ENCODE measurements at places on chromosomes 3 and 15.

GRCh38 chr3:135097276-135097946 lies 302.4 kb downstream of the EPHB1 start:
- DNase-seq, result no peak

GRCh38 chr3:150006794-150007193 lies 36.1 kb upstream of the PFN2 start:
- no peak for DNase-seq

GRCh38 chr3:55571913-55572312 lies 84.8 kb upstream of the WNT5A start:
- no peak for DNase-seq

- no peak for DNase-seq
Observed at GRCh38 chr3:53486961-53487654, 7.3 kb upstream of the CACNA1D start.

- no peak for DNase-seq
Observed at GRCh38 chr3:130757611-130758150, 11.1 kb upstream of the PIK3R4 start.

- DNase-seq, result no peak
Observed at GRCh38 chr3:87398168-87398801, 121.9 kb upstream of the POU1F1 start.

- no peak for DNase-seq
Observed at GRCh38 chr3:191401775-191402357, 59.1 kb upstream of the PYDC2 start.

- DNase-seq, result no peak
Observed at GRCh38 chr3:178184833-178185232, 351.4 kb upstream of the KCNMB2 start.

- no peak for DNase-seq
Observed at GRCh38 chr3:66411961-66412887, 88.6 kb downstream of the LRIG1 start.

- DNase-seq, result no peak
Observed at GRCh38 chr15:41309226-41309905, 23.0 kb downstream of the OIP5 start.

- peak; percentile 79 for DNase-seq
Observed at GRCh38 chr3:4720316-4721075, 227.3 kb downstream of the ITPR1 start.

DNA sequence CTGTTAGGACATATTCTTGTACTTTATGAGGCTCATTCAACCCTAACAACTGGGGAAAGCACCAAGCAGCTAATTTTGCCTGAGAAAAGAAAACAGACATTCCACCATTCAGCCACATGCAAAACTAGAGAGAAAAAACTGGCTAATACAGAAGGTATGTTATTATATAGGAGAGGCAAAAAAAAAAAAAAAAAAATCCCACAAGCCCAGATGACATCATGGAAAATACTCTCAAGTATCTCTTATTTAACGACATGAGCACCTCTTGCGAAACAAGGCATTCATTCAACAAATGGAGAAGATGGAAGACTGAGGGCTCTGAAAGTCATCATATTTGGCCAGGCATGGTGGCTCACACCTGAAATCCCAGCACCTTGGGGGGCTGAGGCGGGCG lies 61.5 kb downstream of the PRICKLE2 start:
- DNase-seq, result peak; percentile 82

GRCh38 chr3:99319450-99319849 lies 318.9 kb upstream of the COL8A1 start:
- no peak for DNase-seq

- DNase-seq, result no peak
Observed at GRCh38 chr3:124033360-124034015, 41.6 kb upstream of the ROPN1 start.

DNA sequence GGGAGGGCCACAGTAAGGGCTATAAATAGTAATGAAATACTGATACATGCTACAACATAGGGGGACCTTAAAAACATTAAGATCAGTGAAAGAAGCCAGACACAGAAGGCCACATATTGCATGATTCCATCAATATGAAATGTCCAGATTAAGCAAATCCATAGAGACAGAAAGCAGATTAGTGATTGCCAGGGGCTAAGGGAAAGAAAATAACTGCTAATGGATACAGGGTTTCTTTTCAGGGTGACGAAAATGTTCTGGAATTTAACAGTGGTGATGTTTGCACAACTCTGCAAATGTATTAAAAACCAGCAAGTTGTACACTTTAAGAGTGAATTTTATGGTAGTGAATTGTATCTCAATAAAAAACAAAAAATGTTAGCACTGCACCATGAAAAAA lies 37.0 kb downstream of the PIK3R4 start:
- DNase-seq, result no peak

DNA sequence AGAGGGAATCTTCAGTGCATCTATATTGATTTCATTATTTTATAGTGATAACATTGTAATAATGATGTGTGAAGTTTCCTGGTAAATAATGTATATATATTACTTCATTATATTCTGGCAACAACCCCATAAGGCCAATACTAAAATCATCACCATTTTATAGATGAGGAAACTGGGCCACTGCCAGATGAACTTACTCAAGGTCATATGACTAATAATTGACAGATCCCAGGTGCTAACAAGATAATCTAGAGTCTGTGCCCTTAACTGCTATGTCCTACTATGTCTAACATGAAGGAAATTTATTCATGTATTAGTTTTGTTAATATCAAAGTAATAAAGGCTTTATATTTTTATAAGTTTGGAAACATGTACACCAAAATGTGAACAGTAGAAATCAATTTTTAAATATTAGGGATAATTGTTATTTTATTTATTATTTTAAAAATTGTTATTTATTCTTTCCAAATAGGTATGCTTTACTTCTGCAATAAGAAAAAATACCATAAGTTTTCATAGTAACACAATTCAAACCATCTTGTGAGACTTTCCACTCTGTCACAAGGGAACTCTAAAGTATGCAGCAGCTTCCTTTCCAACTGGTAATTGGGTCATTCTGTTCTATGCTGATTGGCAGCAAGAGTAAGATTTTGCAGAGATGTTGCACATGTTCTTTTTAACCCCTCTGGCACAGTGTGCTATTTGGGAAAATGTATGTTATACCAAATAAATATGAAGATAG lies 90.8 kb upstream of the CMC1 start:
- DNase-seq, result no peak

GRCh38 chr3:17074559-17074958 lies 189.8 kb downstream of the PLCL2 start:
- DNase-seq, result no peak

DNA sequence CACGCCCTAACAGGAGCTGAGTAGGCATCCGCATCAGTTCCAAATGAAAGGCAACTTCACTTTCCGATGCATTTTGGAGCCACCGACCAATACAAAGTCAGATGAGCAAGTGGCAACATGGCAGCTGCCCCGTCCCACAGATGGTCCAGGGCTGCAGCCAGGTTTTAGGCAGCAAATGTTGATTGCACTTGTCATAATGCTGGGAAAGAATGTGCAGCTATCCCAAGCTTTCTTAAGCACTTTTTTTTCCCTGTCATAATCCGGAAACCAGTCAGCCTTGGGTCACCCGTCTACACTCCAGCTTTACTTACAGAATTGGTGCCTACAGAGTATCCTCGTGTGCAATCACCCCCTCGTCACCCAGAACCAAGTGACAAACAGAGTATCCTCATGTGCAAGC lies 147.7 kb downstream of the CHSY1 start:
- DNase-seq, result no peak

DNA sequence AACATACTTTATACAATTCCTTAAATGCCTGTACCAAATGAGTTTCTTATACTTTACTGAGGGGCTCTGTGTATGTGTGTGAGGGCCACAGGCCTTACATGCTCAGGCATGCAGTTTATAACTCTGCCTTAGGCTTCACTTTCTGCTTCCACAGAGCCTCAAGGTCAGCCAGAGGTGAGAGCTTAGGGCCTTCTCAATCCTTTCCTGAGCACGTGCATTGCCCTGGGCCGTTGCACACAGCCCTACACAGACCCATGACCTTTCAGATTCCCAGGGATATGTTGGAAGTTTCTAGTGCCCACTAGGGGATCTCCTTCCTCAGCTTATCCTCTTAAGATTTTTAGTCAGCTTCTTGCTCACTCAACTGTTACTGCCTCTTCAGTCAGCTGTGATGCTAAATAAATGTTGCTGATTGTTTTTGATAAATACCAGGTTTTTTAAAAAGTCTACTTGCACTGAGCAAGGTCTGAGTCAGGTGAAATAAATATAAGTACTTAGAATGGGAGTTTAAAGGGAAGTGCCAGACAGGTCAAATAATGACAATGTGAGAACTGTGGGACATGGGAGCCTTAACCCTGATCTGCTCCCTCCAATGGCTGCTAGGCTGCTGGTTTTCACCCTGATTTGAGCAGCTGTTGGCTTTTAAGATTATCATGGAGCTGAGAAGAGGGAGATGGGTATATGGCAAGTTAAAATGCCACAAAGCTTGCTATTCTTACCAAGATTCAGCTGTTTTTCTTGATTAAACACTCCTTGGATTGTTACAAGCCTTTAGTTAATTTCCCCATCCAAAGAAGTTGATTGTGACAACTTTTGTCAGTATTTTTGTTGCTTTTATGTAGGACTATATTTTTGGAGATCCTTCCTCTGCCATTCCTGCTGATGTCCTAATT lies 169.5 kb downstream of the PLD1 start:
- peak; percentile 16 for DNase-seq

- DNase-seq, result no peak
Observed at GRCh38 chr15:84741121-84741520, 7.3 kb upstream of the ZNF592 start.

- no peak for DNase-seq
Observed at GRCh38 chr3:133509488-133509887, 64.0 kb upstream of the CDV3 start.

DNA sequence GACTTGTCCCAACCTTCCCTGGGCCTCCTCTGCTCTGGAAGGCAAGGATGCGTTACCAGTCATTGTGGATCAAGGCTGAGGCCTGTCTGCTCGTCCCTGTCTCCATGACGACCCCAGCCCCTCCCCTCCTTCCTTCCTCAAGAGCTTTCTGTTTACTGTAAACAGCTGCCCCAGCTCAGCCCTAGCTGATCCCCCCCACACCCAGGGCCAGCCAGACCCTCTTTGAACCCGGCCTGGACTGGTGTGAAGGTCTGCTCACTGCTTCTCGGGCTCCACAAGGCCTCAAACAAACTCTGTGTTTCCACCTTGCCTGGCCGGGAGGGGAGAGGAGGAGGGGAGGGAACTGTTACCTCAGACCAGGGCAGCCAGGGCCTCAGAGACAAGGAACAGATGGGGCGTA lies 16.9 kb downstream of the VPS18 start:
- no peak for DNase-seq

DNA sequence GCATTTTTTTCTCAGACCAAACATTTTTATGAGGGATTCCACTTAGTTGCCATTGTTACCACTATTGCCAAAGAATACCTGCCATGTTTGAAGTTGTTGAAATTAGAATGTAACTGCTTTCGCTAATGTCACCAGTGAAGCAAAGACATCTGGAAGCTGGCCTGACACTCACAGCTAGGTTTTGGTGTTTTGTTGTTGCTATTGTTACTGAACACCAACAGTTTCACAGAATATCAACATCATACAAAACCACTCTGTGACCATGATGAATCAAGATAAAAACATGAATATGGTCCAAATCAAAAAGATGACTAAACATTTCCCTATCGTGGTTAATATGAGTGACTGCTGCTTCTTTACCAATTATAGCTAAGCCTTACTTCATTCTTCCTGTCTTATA lies 6.9 kb upstream of the CFAP20DC start:
- peak; percentile 55 for DNase-seq

DNA sequence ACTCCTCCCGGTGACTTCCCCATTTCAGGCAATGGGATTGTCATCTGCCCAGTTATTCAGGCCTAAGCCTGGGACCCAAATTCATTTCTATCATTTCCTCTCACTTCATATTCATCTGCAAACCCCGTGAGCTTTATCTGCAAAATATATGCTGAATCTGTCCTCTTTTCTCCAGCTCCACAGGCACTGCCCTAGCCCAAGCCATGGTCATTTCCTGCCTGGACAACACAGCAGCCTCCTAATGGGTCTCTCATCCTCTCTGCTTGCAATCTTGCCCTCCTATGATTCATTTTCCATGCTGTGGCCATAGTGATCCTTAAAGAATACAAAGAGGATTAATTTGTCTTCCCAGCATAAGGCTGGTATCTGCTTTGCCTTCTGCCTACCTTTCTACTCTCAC lies 6.1 kb downstream of the RBP2 start:
- DNase-seq, result no peak

GRCh38 chr15:52486003-52486996 lies 42.4 kb downstream of the MYO5A start:
- no peak for DNase-seq

- DNase-seq, result no peak
Observed at GRCh38 chr15:85282504-85283115, 97.8 kb upstream of the AKAP13 start.

DNA sequence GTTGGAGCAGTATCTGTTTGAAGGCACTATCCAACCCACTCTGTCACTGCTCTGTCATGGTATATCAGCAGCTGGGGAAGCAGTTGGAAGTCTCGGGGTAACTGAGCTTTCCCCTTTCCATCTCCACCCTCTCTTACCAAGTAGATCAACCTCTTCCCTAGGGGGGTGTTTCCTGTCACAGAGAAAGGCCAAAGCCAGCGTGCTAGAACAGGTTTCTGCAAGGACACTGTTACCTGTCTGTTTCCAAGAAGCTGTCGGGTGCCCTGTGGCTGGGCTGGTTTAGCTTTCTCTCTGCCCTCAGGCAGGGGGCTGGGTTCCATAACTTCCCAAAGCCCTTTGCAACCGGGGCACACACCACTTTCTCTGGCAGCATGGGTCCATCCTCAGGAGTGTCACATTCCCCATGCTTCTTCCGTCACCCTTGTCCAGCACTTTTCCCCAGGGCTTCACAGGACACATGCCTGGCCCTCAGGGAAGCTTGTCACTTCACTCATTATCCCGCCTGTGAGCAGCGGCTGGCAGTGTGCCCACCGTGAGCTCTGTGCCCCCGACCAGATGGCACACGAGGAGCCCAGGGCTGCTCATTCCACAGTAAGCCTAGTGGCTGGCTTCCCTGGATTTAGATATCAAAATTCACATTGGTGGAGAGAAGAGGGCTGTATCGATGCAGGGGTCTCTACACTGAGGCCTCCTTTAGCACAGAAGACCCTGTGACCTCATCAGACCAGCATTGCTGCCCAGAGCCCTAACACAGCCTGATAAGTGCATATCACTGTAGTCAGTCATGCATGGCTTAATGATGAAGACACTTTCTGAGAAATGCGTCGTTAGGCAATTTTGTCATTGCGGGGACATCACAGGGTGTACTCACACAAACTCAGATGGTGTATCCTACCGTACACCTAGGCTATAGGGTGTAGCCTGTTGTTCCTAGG lies 205.8 kb downstream of the SLCO3A1 start:
- DNase-seq, result no peak

- no peak for DNase-seq
Observed at GRCh38 chr3:102614021-102614569, 179.3 kb downstream of the ZPLD1 start.
